ENCODE measurements at places on chromosomes 13 and 19.

- DNase-seq: no peak
Observed at GRCh38 chr19:47512183-47512947, 2.5 kb downstream of the NAPA start.

DNA sequence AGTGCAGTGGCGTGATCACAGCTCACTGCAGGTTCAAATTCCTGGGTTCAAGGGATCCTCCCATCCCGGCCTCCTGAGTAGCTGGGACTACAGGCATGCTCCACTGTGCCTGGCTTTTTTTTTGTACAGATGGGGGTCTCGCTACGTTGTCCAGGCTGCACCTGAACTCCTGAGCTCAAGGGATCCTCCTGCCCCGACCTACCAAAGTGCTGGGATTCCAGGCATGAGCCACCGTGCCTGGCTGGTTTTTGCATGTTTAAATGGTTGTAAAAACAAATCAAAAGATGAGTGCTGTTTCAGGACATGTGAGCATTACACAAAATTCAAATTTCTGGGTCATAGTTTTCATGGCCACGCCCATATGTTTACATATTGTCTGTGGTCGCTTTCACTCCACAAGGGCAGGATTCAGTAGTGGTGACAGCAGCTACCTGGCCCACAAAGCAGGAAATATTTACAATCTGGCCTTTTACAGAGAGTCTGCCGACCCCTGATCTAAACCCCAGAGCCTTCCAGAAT is 5.3 kb downstream of the MATK start:
- no peak for DNase-seq

- no peak for DNase-seq
Observed at GRCh38 chr13:51797664-51798488, 6.1 kb downstream of the DHRS12 start.

DNA sequence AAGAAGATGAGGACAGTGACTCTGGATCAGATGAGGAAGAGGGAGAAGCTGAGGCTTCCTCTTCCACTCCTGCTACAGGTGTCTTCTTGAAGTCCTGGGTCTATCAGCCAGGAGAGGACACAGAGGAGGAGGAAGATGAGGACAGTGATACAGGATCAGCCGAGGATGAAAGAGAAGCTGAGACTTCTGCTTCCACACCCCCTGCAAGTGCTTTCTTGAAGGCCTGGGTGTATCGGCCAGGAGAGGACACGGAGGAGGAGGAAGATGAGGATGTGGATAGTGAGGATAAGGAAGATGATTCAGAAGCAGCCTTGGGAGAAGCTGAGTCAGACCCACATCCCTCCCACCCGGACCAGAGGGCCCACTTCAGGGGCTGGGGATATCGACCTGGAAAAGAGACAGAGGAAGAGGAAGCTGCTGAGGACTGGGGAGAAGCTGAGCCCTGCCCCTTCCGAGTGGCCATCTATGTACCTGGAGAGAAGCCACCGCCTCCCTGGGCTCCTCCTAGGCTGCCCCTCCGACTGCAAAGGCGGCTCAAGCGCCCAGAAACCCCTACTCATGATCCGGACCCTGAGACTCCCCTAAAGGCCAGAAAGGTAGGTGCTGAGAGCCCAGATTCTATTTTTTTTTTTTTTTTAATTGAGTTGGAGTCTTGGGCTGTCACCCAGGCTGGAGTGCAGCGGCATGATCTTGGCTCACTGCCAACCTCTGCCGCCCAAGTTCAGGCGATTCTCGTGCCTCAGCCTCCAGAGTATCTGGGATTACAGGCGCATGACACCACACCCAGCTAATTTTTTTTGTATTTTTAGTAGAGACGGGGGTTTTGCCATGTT is 2.3 kb downstream of the PPP1R15A start:
- DNase-seq: no peak

DNA sequence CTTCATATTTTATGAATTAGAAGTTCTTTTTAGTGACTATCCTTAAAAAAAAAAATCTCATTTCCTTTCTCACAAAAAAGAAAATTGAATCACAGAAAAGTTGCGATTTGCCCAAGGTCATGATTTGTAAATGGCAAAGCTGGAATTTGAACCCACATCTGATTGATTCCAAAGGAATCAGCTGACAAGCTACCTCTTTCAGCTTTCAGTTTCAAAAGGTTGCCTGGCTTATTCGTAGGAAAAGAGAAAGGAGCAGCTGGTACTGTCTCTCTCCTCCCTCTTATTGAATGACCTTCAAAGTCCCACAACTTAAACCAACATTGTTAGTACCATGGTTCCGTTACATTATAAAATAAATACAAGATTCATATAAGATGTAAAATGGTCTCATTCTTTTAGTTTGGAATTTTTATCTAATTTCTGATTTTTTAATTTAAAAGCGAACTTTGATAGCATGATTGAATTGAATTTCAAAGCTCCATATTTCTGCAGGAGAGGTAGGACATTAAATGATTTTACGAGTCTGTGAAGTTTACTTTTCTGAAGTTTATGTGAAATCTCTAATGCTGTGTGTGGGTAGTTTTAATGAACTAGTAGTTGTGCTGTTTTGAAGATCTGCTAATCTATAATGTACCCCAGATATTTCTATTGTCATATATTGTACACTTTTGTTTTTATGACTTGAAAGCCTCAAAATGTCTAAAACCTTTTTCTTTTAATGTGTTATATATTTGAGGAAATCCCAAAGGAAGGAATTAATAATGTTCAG is 18.5 kb upstream of the KCTD4 start:
- DNase-seq: no peak
